ENCODE measurements at places on chromosomes 16 and 17.

- DNase-seq = no peak
Observed at GRCh38 chr17:17784657-17785267, 52.0 kb downstream of the SREBF1 start.

DNA sequence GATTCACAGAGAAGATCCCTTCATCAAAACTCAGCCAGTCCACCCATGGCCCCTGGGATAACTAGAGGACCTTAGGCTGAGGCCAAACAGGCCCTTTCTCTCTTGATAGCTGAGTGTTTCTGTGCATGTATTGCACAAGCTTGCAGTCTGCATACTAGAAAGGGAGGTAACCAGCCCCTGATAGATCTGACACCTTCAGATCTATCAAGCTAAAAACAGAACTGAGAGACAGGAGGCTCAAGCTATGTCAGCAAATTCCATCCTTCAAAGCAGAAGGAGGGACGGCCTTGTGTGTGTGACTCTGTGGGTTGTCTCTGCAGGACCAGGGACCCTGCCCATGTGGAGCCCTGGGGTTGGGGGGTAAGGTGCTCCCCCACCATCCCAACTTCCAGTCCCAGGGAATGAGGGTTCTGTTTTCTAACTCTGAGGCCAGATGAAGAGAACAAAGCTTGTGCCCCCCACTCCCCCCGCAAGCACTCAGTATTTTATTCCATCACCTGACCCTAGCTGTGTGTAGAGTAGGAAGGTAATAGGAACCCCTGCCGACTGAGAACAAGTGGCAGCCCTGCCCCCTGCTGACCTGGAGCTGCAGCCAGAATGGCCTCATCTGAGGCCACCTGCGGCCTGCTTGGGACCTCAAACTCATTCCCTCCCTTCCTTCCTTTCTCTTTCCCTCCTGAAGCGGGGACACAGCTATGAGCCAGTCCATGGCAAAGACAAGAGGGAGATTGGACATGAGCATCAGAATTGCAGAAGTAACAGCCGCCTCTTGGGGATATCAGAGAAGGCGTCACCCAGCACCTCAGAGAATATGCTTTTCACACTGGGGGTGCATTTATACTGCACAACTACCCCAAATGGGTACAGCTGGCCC is 63.8 kb downstream of the SMPD3 start:
- DNase-seq = no peak

DNA sequence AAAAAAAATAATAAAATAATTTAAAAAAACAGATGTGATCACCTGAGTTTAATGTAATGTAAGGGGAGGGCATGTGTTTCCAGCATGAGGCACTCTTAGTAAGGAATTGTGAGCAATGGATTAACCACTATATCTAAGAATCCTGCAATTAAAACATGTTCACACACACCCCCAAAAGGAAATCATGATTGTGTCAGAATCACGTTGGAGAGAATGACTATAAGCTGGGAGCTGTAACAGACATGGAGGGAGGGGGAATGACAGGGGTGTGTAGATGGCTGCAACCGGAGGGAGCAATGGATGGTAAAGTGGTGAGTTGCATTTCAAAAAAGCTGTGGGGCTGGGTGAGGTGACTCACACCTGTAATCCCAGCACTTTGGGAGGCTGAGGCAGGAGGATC is 13.6 kb upstream of the CCL22 start:
- DNase-seq = no peak

- peak; percentile 64 for DNase-seq
Observed at GRCh38 chr16:29729116-29729521, 16.7 kb downstream of the C16orf54 start.

DNA sequence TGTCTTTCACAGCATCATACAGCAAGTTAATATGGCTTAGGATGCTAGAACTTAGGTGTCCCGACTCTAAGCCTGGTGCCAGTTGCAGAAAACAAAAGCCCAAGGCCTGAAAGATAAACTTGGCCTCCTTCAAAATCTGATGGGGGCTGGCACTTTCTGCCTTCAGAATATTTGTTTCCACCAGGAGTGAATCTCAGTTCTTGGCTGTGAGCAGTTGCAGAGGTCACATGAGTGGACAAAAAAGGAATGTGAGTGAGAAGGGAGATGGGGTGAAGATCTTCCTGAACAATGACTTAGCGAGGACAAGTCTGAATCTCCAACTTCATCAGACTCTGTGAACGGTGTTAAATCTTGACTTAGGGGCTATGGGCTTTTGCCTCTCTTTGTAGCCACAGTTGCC is 46.6 kb downstream of the HOXB1 start:
- DNase-seq = peak; percentile 63

DNA sequence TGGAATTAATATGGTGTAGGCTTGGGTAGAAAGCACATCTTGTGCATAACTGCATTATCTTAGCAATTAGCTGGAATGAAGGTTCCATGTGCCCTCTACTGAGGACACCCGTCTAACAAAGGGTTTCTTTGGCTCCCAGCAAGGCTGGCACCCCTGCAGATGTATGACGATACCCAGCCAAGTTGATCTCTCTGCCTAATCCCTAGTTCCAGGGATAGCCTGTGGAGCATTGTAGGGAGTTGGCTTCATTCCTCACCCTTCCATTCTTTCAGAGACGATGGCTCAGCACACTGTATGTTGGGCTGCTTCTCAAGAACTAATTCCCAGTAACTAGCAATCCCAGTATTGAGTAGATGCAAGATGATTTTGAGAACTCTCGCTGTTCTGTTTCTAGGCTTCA is 182.5 kb downstream of the SNX29 start:
- DNase-seq = no peak

DNA sequence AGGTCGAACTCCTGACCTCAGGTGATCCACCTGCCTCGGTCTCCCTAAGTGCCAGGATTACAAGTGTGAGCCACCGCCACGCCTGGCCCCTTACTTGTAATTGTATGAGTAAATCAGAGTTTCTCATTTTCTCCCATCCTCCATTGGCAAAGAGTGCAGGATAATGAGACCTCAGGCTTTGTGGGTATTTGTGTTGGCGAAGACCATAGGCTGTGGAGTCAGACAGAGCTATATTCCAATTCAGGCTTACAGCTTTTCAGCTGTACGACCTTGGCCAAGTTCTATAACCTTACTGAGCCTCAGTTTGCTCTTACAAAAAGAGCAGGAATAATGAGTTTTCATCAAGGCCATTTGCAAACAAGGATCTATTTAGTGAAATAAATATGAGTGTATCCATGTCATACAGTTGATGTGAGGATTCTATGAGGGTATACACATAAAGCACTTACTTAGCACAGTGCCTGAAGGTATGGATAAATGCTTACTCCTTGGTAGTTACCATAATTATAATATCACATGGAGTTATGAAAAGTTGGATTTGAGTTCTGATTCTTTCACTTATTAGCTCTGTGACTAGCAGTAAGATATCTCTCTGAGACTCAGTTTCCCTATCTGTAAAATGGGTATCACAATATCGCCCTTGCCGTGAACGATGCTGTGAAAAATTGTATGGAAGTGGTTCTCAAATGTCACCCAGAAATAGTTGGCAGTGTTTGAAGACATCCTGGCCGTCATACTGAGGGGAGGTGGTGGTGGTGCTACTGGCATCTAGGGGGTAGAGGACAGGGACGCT is 25.6 kb upstream of the CPPED1 start:
- no peak for DNase-seq

DNA sequence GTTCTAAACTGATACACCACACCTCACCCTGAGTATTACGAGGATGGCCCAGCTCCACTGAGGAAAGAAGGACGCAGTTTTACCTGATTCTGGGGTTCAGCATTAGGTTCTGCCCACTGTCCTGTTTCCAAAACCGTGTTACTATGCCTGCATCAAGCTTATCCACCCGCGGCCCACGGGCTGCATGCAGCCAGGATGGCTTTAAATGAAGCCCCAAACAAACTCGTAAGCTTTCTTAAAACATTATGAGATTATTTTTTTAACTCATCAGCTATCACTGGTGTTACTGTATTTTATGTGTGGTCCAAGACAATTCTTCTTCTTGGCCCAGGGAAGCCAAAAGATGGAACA is 4.0 kb upstream of the CD300LG start:
- DNase-seq = no peak

DNA sequence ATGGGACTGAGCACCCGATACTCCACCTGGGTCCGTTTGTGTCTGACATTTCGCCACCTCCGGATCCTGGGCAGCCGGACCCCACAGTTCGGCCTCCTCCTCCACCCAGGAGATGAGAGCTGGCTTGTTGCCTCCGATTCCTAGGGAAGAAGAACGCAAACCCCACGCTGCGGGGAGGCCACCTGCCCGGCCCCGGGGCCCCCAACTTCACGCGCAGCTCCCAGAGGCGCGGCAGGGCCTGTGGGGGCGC is 542 bp downstream of the ZNF764 start:
- DNase-seq = no peak

GRCh38 chr17:27915709-27916108 is 22.5 kb upstream of the LYRM9 start:
- DNase-seq = no peak

GRCh38 chr17:74004056-74004455 is 199.4 kb upstream of the RPL38 start:
- no peak for DNase-seq

DNA sequence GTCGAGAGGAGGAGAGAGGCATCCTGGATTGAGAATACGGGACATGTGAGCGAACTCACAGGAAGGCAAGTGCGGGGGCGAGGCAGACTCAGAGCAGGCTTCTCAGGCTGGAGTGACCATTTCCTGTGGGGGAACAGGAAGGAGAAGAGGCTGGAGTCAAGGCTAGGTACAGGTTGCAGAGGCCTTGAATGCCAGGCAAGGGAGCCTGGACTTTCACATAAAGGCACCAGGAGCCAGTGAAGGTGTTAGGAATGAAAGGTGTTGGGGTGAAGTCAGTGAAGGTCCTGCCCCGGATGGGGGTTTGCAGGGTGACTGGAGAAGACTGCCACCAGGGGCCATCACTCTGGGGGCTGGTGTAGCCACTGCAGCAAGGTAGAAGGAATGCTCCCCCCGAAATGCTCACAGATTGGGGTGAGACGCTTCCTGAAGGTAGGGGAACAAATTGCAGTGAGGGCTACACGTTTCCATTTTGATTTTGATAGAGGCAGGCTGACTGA is 5.3 kb upstream of the GPRC5C start:
- no peak for DNase-seq

GRCh38 chr17:41264599-41264998 is 579 bp upstream of the KRTAP9-6 start:
- no peak for DNase-seq
